ENCODE measurements at places on chromosomes 3 and 15.

GRCh38 chr15:84747416-84748273 lies 747 bp upstream of the ZNF592 start:
- DNase-seq, result peak; percentile 69

- no peak for DNase-seq
These were observed 126.6 kb downstream of the SRGAP3 start for GRCh38 chr3:9122732-9123364.

DNA sequence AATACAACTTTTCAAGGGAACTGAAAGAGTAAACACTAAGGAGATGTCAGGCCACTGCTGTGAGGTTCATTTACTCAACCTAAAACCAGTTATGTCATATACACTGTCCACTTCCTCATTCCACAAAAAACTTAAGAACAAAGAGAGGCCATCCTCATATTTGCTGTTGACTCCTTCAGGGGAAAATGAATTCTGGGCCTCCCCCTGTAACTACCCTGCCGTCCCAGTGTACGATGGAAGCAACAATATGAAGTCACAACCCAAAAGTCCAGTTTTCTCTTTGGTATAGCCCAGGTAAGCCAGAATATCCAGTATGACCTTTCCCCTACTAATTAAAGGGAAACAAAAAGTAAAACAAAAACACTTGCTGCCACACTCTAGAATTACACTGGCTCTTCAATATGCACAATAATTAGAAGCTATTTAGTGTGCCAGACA lies 16.2 kb downstream of the CEP152 start:
- peak; percentile 45 for DNase-seq

- DNase-seq, result no peak
These were observed 71.0 kb upstream of the THRB start for GRCh38 chr3:24565656-24566055.

GRCh38 chr3:48656061-48656840 lies 6.4 kb downstream of the CELSR3 start:
- DNase-seq, result peak; percentile 34

GRCh38 chr3:172678068-172678467 lies 32.8 kb downstream of the NCEH1 start:
- DNase-seq, result peak; percentile 42

GRCh38 chr3:151347432-151347831 lies 18.1 kb upstream of the P2RY13 start:
- DNase-seq, result peak; percentile 87

DNA sequence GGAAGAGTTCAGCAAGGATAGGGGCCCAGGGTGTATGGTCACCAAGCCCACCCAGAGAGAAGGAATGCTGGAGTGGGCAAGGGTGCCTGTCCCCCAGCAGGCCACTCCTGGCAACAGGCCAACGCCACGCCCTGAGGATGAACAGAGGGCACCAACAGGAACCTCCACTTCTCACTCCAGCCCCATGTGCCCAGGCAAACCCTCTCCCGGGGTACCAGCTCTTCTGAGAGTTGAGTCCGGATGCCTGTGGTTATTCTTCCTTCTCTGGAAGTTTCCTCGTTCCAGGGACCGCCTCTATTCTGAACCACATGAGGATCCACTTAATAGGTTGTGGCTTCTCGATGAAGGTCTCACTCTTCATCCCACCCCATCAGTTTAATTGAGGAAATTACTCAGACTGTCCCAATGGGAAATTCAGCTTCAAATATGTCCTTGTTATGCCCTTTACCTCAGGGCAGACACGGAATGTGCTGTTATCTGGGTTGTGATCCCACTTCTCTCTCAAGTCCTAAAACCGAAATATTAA lies 114.3 kb downstream of the LIPC start:
- no peak for DNase-seq

DNA sequence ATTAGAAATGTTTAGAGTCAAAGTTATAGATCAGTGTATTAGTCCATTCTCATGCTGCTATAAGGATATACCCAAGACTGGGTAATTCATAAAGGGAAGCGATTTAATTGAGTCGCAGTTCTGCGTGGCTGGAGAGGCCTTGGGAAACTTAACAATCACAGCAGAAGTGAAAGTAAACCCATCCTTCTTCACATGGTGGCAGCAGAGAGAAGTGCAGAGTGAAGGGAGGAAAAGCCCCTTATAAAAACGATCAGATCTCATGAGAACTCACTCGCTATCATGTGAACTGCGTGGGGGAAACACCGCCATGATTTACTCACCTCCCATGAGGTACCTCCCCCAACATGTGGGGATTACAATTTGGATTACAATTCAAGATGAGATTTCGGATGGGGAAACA lies 871.5 kb downstream of the DIPK2A start:
- DNase-seq, result peak; percentile 56

GRCh38 chr3:20054549-20054987 lies 14.3 kb downstream of the KAT2B start:
- DNase-seq, result peak; percentile 59

GRCh38 chr3:186683979-186684378 lies 18.2 kb downstream of the HRG start:
- no peak for DNase-seq

DNA sequence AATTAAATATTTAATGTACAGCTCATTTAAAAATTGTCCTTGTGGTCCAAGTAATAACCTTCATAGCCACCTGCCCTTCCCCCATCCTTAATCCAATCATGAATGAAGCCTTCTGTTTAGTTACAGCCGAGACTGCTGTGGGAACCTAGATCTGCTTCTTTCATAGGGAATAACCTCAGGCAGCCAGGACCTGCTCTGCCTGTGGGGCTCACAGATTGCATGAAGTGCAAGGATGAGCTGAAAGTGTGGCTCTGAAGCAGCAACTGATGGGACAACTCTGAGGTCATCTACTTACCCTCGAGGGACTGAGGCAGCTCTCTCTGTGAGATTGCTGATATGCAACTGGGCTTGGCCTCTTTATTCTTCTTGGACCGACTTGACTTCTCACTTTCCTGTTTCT lies 169.8 kb downstream of the POTEB3 start:
- no peak for DNase-seq

DNA sequence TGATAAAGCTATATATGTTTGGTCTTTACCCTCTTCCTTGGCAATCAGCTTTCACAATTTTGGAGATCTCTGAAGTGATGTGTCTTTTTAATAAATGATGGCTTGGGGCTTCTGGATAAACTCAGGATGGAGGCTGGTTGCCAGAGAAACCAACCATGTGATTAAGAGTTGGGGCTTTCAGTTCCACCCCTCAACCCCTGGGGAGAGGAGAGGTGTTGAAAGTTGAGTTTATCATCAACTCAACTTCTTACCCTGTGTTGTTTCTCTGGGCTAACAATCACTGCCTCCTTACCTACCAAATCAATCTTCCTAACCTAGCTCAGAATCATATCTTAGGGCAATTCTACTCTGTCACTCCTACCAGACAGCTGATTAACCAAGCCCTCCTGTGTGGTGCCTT lies 735.8 kb downstream of the ZPLD1 start:
- DNase-seq, result no peak

GRCh38 chr3:62187022-62187431 lies 186.3 kb downstream of the FEZF2 start:
- no peak for DNase-seq

- no peak for DNase-seq
These were observed 29.1 kb upstream of the PDZRN3 start for GRCh38 chr3:73653877-73654276.

DNA sequence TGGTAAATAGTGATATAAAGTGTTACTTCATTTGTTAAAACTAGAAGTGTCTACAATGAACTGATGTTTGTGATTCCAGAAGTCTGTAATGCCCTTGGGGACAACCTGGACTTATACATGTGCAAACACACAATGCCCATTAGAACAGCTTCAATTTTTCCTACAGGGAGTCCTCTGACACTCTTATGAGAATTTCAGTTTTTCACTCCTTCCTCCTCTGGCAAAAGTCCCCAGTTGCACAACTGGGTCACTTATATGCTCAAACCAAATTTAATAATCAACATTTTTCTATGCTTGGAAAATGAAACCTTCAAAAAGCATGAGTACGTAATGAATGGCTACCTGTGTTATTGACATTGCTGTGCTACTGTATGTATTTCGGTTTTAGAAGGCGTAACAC lies at the start of gene OR5H15:
Gene OR5H15, plus strand, starts transcription at position 301 of the 400 bp plus-strand sequence. CDS start 2,004 bp downstream, outside the sequence.
- no peak for DNase-seq

- DNase-seq, result no peak
These were observed 303.2 kb downstream of the TIGIT start for GRCh38 chr3:114597012-114597411.
